ENCODE measurements at places on chromosomes 4 and X.

GRCh38 chrX:153902385-153902784 is 2.1 kb upstream of the AVPR2 start:
- DNase-seq, result no peak

DNA sequence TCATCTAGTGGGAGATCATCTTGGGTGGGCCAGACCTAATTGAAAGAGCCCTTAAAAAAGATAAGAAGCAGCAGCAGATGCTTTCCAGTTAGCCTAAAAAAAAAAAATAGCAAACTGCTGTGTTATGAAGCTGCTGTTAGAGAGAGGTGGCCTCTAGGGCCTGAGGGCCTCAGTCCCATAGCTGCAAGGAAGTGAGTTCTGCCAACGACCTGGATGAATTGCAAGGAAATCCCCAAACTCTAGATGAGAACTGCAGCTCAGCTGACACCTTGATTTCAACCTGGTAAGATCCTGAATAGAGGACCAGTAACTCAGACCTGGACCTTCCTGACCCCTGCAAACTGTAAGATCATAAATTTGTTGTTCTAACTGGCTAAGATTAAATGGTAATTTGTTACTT is 275.2 kb downstream of the TENM3 start:
- no peak for DNase-seq

GRCh38 chr4:185068837-185069236 is 50.5 kb downstream of the HELT start:
- no peak for DNase-seq

GRCh38 chrX:69028761-69029120 is 136.5 kb downstream of the PJA1 start:
- no peak for DNase-seq

DNA sequence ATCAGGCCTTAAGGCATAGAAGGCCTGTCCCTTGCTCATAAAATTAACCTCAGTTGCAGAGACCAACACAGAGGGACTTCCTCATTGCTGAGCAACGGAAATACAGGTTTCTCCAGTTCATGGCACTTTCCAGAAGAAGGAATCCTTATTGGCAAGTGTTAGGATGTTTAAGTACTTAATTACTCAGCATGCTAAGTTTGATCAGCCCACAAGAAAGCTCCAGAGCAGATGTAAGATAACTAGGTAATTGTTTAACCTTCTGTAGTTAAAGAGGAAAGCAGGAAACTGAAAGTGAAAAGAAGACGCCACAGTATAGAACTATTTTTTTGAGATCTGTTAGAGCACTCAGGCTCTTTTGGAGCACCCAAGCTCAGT is 33.5 kb downstream of the SMS start:
- DNase-seq, result no peak

DNA sequence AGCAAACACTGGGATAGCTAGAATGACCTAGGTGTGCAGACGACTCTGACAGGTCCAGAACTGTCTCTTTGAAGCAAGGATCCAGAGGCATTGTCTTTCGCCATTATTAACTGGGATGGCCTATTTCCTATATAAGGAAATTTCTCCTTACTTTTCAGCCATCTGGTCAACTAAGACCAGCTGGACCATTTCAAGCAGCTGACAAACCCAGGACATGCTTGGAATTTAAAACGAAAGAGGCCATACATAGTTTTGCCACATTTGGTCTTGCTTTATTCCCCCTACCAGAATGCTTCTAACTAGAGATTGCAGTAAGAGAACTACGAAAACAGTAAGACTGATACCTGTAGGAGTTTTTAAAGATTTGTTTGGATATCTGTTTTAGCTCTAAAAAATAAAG is 87.0 kb downstream of the GLRA2 start:
- no peak for DNase-seq

DNA sequence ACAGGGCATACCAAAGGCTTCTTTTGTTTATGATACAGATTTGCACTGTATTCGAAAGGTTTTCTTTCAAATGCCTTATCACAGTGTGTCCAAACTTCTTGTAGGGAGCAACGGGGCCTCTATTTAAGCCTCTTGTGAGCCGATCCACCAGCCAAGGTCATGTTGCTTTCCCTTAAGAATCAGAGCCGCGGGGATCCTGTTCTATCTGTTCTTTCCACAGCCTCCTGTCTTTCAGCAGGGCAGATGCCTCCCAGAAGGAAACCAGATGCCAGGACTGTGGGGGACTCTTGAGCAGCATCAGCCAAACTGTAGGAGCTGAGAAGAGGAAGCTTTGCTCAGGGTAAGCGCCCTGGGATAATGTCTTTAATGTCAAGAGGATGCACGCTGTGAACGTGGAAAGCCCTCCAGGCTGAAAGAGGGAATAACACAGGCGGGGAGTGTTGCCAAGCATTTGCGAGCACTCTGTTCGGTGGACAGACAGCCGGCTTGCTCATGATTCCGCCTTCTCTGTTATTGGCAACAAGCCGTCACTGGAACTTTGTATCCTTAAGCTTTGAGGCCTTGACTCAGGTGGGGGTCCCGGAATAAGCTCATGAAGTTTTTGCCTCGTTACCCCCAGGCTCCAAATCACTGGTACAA is 279.8 kb upstream of the FRG1 start:
- no peak for DNase-seq

- DNase-seq, result no peak
Observed at GRCh38 chrX:47223476-47224250, 5.2 kb downstream of the CDK16 start.

DNA sequence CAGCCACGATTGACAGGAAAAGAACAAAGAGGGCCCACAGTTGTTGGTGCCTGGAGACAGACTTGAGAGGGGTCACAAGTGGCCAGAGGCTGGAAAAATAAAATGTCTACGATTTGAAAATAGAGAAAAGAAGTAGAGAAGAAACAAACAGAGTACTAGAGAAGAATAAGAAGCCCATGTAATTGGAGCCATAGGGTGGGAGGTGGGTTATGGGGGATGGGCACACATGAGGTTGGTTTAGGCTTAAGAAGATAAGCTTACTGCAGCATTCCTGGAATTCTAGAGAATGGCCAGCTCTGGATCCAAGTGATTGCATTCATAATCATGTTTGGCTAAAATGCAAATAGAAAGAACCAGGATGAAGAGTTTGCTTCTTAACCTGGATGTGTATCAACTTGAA is 210.7 kb downstream of the MAML3 start:
- no peak for DNase-seq

DNA sequence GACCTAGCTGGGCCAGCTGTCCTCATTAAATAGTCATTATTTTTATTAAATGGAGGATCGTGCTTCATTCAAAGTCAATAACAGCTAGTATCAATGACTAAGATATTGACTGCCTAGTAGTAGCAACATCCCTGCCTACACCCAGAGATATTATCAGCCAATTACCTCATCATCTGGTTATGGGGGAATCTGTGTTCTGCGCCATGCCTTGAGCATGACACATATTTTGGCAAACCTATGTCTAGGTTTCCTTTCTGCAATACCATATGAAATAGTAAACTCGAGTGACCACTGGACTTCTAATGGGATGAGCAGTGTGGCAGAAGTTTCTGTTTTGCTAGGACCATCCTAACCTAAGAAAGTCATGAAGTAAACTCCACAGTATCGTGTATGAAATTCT is 50.0 kb upstream of the AADAT start:
- no peak for DNase-seq

DNA sequence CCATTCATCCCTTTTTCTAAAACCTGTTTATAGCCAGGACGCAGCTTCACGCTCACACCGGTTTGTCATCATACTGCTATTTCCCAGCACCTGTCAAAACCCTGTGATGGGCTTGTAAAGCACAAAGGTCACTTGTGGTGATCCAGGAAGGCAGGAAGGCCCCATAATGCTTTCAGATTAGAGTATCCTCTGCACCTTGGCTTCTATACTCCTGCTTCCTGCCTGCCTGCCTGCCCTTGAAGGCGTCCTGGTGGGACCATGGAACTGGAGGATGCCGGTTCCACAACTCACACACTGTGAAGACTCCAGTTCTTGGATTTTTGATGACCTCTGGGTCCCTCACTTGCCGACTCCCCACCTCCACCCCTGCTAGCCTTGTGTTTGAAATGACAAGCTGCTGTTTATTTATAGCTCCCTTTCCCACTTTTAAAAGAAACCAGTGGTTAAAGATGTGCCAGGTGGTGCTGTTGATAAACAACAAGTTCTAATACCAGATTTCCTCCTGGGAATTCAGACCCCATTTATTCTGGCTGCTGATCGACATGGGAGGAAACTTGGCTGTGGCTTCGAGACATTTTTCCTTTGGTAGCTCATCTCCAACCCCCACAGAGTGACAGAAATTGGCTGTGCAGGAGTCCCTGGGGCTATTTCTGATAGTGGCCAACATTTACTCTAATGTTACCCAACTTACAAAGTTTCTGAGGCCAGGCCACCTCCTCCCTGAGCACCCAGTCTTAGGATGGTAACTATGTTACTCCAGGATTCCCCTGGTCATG is 211.5 kb downstream of the KDR start:
- no peak for DNase-seq

Data from activated gamma-delta T cell treated with Interleukin-2 at 50 U/mL for 16 hours (primary cell).